ENCODE measurements at places on chromosomes 2 and 18.

DNA sequence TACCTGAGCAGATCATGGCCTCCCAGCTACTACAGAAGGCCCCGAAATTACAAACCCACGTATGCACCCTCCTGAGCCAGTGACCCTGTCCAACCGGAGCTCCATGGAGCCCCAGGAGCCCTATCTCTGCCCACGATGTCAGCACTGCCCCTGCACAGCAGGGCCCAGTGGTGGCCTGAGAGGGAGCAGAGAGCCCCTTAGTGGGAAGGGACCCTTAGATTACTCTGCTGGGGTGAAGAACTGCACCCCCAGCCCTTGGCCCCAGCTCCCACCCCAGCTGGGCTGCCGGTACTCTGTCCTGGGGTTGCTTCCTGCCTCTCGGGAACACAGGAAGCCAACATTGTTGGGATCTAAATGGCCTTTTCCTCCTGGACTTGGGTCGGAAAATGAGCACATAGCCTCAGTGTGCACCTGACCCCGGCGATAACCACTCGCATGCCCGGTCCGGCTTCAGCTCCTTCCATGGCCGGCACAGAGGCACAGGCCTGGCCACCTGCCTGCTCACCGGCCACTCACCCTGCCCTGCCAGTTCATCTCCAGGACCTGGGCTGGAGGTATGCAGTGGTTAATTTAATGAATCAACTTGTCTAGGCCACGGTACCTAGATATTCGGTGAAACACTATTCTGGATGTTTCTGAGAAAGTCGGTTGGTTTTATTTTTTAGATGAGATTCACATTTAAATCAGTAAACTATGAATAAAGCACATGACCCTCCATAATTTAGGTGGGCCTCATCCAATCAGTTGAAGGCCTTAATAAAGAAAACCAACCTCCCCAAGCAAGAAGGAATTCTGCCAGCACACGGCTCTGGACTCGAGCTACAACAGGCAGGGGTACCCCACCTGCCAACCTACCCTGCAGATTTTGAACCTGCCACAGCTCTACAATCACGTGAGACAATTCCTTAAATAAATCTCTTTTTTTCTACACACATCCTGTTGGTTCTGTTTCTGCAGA lies 19.2 kb downstream of the TNS1 start:
- no peak for DNase-seq

- DNase-seq = no peak
Measured at GRCh38 chr2:134104754-134105153, 149.1 kb upstream of the MGAT5 start.

GRCh38 chr2:140929849-140930248 lies 1201.0 kb downstream of the LRP1B start:
- no peak for DNase-seq

- DNase-seq = no peak
Measured at GRCh38 chr2:10722252-10722825, 909 bp downstream of the ATP6V1C2 start.

- DNase-seq = no peak
Measured at GRCh38 chr18:47081578-47081977, 46.2 kb upstream of the ELOA2 start.

- DNase-seq = no peak
Measured at GRCh38 chr2:174247474-174248186, 702 bp downstream of the OLA1 start.

- DNase-seq = no peak
Measured at GRCh38 chr2:85310330-85310729, 17.5 kb downstream of the TGOLN2 start.

DNA sequence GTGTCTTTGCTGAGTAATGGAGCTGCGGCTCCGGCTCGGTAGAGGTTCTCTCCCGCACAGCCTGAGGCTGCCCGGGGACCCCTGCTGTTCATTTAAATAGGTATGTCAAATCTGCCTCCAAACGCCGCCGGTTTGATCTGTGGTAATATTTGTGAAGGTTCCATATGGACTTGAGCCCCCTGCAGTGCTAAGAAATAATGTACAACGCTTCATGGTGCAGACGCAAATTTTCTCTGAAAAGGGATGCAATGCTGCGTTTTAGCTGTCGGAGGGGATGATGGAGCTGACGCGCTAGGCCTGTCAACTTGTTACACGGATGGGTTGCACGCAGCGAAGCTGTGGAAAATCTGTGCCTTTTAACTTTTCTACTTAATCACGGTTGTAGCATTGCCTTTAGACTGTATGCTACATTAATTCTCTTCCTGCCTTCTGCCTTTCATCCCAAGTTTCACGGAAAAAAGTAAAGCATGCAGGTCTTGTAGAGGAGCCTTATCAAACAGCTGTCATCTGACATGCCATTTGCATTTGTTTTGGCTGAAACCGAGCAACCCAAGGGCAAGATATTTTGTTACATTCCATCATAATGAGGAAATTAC lies 43.2 kb downstream of the MRPS9 start:
- peak; percentile 52 for DNase-seq

DNA sequence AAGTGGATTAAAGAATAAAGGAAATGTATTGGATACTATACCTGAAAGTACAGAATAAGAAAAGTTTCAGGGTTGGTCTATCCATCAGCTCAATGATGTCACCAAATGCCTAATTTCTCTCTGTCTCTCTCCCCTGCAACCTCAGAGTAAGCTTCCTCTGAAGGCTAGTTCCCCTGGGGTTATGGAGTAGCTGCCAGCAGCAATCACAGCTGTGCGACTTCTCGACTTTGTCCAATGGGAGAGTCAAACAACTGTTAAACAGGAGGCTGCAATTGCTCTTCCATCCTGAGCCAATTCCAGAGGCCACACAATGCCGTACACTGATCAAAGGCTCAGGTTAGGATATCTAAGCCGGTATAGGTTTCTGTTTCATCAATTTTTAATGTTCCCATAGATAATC lies 95.3 kb upstream of the FANCL start:
- DNase-seq = peak; percentile 94

DNA sequence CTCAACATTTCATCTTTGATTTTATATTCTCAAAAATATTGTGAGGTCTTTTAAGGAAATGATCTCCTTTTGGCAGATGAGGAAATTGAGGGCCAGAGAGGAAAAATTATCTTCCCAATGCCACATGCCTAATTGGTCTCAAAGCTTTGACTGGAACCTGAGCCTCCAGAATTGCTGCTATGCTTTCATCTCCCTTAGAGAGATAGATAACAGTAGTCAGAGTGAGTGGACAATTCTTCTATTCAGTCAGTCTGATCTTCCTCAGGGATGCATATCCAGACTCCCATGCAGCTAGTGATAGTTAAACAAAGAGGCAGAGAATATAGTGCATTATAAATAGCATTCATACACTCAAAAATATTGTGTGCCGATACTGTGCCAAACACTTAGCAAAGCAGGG lies 3.8 kb upstream of the CLASP1 start:
- DNase-seq = no peak

DNA sequence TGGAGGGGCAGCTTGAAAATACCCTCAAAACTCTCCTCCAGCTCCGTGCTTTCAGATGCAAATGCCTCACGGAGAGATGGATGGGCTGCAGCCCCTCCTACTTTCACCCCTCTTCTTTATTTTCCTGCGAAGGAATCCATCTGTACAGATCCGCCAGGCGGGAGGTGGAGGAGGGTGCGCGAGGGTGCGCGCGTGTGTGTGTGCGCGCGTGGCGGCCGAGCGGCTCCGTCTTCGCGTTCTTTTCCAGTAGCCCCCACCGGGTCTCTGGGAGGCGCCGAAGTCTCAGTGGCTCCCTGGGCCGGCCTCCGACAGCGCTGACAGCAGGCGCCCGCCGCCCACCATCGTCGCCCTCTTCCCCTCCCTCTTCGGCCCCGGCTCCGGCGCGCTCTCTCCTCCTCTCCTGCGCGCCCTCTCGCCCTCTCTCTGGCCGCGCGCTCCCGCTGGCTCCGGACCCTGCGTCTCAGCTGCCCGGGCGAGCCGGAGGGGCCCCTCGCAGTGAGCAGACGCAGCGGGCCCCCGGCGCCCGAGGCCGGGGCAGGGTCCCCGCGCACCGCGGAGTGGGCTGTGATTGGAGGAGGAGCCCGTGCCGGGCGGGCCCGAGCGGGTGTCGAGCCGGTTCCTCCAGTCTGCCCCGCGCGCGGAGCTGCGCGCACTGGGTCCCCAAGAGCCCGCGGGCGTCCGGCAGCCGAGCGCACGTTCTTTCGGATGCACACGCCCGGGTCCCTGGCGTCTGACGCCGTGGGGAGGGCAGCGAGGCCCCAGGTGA lies at the start of gene CDH7:
CDH7 (plus strand) TSS at position 624 of the 766 bp plus-strand sequence. CDS start 11,831 bp downstream, outside the sequence.
- peak; percentile 75 for DNase-seq

- DNase-seq = no peak
Measured at GRCh38 chr2:236531996-236532395, 37.6 kb upstream of the ACKR3 start.

DNA sequence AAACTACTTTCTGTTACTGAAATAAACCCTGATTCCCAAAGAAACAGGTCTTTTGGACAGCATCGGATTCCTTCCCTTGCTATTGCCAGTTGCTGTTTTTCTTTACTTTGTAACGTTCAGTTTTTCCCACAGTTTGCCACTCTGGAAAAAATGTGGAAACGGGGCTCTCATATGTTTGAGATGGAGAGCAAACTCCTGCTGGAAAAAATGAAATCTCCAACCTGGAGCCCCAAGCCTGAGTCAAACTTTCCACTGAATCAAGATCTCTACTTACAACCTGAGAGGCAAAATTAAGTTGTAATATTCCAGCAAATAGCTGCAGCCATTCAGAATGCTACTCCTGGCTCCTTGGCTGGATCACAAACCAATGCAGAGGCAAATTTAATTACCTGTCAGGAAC lies 270.7 kb downstream of the SRBD1 start:
- no peak for DNase-seq

- DNase-seq = no peak
Measured at GRCh38 chr2:101692766-101693165, 4.7 kb upstream of the MAP4K4 start.

DNA sequence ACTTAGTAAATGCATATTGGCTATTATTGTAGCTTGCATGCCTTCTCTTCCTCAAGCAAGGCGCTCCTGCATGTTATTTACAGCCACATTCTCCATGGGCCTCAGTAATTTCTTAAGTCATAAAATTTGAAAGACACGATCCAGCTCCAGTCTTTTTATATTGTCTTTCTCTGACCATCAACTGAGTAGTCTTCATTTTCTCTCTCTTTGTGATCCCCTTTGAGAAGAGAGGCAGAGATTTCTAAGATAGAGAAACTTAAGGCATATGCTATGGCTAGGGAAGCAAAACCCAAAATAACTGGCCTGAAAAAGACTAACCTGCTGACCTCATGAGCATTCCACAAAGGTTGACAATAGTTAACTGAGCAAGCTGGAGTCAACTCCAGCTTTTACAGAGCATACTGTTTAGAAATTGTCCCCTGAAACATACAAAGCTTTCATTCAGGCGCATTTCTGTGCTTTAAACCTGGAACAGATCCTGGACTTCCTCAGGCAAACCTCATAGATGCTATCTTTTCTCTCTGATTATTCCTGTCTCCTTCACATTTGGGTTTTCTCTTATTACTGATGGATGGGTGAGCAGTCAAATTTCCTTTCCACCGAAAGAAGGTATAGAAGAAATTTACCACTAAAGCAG lies 4.6 kb downstream of the DPP4 start:
- no peak for DNase-seq

- DNase-seq = no peak
Measured at GRCh38 chr2:42178335-42178734, 9.2 kb downstream of the EML4 start.

- DNase-seq = no peak
Measured at GRCh38 chr2:70979180-70979488, 704 bp downstream of the ANKRD53 start.

DNA sequence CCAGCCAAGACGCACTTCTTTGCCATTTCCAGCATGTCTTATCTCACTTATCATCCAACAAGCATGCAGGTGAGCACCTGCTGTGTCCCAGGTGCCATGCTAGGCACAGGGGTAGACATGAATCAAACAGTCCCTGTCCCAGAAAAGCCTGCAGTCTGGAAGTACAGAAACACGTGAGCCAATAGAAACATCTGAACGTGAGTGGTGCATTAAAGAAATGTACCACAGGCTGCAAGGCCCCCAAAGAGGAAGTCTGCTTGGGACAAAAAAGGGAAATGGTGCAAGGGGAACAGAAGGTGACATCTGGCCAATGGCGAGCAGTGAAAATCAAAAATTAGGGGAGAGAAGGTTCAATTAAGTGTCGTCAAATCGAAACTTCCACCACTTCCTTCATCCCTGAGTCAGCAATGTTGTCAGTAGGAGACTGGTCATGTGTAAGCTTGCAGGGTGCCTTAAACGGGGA lies 17.6 kb upstream of the TMEM247 start:
- no peak for DNase-seq

- no peak for DNase-seq
Measured at GRCh38 chr2:61210332-61210981, 48.5 kb downstream of the C2orf74 start.

GRCh38 chr18:11081009-11081532 lies 68.3 kb downstream of the PIEZO2 start:
- DNase-seq = no peak

DNA sequence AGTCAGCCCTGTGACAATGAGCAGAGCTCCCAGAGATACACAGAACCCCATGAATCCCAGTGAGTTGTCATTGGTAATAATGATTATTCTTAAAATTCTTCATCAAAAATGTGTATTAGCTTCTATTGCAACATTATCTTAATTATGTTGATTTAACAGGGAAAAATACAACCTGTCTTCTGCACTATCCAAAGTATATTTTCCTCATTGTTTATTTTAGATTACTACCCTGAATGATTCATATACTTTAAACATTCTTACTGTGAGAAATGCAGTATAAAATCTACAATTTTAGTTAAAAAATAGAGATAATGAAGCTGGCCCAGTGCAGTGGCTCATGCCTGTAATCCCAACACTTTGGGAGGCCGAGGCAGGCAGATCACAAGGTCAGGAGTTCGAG lies 125.2 kb upstream of the LYPD1 start:
- DNase-seq = no peak

- no peak for DNase-seq
Measured at GRCh38 chr2:240287011-240287410, 146.6 kb upstream of the OTOS start.

- DNase-seq = no peak
Measured at GRCh38 chr18:45765796-45766195, 41.8 kb downstream of the SLC14A1 start.
